ENCODE measurements at places on chromosomes 4 and X.

DNA sequence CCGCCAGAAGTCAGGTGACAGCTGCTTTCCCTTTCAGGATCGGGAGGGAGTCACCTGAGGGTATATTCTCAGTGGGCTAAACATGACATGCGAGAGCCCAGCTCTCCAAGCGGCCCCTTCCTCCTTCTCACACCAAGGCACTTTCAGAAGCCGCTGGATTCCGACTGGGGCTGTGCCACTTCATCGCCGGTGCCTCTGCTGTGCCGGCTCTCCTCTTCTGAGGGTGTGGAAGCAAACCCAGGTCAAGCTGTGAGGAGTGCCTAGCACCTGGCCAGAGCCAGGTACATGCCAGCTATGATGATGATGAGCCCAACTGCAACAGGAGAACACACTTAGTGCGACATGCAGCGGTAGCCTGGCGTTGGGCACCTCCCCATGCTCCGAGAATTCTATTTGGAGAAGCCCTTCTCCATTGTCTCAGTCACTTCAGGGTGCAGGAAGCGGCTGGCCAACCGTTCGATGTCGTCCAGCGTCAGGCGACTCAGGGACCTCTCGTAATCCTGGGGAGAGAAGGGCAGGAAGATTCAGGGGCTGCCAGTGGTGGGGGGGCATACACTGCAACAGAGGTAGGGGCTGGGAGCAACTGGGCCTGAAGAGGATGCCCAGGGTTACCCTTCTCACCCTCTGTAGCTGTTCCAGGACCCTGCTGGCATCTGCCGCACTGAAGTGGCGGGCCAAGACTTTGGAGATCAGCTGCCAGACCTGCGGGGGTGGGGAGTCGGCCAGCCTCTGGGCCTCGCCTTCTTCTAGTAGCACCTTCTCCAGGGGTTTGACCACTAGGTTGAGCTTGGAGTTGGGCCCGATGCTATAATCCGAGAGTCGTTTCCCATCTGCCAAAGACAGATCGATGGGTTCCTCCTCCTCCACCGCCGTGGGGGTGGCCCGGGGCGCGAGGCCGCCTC is 1.0 kb downstream of the UBL4A start:
- DNase-seq = no peak

GRCh38 chr4:71277353-71277752 is 61.5 kb upstream of the SLC4A4 start:
- no peak for DNase-seq

GRCh38 chr4:159374749-159375530 is 272.1 kb downstream of the RAPGEF2 start:
- DNase-seq = no peak

GRCh38 chr4:14180983-14181601 is 553.6 kb upstream of the BOD1L1 start:
- DNase-seq = no peak

DNA sequence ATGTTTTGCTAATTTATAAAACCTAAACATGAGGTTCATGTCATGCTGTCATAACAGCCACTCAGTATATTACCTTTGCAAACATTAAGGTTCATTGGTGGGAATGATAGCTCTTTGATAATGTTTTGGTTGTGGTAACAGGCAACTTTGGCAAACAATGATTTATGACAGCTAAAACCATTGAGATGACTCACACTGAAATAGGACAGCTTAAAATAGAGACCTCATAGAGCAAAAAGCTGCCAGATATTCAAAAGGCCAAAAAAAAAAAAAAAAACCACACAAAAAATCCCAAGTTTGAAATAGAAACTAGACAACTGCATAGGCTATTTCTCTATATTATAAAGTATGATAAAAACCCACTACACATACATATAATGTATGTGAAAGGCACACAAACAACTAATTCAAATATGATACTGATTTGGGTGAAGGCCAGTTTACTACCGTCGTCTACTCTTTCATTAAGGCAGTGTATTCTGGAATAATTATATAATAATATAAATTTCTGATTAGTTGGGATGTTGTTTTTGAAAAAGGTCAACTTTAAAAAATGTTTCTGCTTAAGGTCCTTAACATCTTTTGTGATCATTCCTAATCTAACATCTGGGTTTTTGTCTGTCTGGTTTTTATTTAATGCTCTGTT is 646.0 kb upstream of the PITX2 start:
- no peak for DNase-seq

- DNase-seq = no peak
These were observed 117.8 kb upstream of the PJA1 start for GRCh38 chrX:69282893-69283690.

DNA sequence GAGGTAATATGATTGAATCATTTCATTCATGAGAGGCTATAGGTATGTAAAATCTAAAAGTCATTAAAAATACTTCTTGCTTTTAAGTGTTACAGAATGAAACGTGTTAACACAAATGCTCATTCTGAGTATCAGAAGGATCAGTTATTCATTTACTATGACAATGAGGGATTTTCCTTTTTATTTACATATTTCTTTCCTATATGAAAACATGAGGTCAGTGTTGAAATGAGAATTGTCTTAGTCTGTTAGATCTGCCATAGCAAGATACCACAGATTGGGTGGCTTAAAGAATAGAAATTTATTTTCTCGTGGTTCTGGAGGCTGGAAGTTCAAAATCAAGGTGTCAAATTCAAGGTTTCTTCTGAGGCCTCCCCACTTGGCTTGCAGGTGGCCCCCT is 181.2 kb downstream of the ARHGAP10 start:
- DNase-seq = no peak

GRCh38 chr4:138320831-138321230 is 78.7 kb upstream of the SLC7A11 start:
- no peak for DNase-seq

DNA sequence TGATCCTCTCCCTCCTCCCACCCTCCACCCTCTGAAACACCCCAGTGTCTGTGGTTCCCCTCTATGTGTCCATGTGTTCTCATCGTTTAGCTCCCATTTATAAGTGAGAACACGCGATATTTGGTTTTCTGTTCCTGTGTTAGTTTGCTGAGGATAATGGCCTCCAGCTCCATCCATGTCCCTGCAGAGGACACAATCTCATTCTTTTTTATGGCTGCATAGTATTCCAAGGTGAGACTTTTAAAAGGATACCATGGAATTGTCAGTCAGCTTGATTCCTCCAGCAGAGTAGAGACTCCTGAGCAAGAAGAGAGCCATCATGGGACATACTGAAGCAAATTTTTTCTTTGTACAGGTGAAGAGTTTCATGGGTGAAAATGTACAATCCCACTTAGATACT is 38.8 kb upstream of the MTM1 start:
- DNase-seq = no peak

GRCh38 chrX:107452581-107452980 is 3.1 kb downstream of the FRMPD3 start:
- DNase-seq = no peak

- DNase-seq = no peak
These were observed 64.6 kb upstream of the TAPT1 start for GRCh38 chr4:16290681-16291420.

DNA sequence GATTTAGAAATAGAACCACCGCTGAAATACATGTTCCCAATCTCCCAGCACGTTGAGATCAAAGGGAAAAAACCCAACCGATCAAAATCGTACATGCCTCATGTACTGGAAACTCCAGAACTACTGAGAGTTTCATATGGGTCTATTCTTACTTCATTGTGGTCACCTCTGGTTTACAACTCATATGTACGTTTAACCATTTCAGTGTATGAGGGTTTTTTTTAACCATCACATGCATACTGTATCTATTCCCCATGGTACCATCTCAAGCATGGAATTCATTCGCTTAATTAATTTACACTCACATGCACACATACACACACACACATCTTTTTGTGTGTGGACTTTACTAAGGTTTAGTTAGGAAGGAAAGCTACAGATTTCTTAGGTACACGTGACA is 46.0 kb upstream of the CLNK start:
- no peak for DNase-seq

Measured in femur (tissue), 1 donor.